ENCODE measurements at places on chromosomes 12 and 14.
A peak's percentile ranks its signal among the peaks of the same experiment; 100 is the strongest.

GRCh38 chr14:69937367-69938081, 58.3 kb downstream of the SMOC1 start:
- DNase-seq, result no peak

DNA sequence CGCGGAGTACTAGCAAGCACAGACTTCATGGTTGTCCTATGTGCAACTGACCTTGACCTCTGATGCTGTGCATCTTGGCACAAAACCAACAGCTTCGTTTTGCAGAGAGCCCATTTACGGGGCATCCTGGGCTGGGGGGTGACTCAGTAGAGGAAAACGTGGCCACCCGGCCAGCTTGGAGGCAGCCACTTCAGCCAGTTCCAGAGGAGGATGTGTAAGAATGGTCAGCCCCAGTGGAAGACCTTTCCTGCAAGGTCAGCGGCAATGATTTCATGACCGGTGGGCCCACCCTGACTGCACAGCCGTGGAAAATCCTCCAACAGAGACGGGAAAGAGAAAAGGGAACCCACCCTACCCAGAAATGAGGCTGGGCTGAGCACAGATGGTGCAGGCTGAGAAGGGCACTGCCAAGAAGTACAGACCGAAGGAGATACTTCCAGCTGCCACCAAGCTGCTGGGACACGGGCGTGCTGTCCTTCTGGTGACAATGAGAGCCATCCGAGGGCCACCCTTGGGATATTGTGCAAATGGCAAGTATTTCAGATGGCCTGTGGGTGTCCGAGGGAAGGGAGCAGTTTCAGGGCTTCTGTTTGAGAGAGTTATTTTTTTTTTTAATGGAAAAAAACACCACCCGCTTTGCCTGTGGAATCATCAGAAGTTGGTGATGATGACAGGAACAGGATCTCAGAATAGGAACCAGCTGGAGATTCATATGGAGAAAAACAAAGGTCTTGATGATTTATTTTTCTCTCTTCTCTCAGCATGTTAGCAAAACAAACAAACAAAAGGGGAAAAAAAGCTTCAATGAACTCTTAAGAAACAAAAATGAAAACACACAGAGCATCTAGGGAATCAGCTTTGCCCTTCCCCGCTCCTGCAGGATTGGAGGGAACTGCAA, 120.2 kb upstream of the RFLNA start:
- DNase-seq, result no peak

- peak; percentile 30 for DNase-seq
These were observed 31.9 kb downstream of the KNTC1 start for GRCh38 chr12:122558745-122559641.

DNA sequence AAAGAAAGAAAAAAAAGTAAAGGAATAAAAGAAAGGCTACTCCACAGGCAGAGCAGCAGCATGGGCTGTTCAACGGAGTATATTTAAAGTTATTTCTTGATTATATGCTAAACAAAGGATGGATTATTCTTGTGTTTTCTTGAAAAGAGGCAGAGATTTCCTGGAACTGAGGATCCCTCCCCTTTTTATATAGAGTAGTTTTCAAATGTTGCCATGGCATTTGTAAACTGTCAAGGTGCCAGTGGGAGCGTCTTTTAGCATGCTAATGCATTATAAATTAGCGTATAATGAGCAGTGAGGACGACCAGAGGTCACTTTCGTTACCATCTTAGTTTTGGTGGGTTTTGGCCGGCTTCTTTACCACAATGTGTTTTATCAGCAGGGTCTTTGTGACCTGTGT, 383.0 kb downstream of the PCNX1 start:
- DNase-seq, result no peak

GRCh38 chr12:82838131-82838551, 151.4 kb downstream of the TMTC2 start:
- DNase-seq, result no peak

DNA sequence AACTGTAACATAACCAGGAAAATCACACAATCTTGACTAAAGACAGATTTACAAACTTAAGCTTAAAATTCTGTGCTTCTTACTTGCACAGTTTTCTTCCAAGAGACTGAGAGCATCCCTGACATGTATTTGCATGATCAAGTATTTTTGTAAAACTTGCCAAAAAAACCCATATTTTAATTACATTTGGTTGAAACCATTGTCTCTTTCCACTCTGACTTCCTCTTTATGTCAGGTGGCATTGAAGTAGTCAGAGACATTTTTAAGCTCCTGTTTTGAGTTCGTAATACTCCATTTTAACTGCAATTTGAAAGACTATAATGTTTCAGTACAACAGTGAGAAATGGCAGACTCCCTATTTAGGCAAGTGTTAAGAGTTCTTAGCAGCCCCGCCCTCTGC, 103.6 kb downstream of the ATXN7L3B start:
- DNase-seq, result no peak

DNA sequence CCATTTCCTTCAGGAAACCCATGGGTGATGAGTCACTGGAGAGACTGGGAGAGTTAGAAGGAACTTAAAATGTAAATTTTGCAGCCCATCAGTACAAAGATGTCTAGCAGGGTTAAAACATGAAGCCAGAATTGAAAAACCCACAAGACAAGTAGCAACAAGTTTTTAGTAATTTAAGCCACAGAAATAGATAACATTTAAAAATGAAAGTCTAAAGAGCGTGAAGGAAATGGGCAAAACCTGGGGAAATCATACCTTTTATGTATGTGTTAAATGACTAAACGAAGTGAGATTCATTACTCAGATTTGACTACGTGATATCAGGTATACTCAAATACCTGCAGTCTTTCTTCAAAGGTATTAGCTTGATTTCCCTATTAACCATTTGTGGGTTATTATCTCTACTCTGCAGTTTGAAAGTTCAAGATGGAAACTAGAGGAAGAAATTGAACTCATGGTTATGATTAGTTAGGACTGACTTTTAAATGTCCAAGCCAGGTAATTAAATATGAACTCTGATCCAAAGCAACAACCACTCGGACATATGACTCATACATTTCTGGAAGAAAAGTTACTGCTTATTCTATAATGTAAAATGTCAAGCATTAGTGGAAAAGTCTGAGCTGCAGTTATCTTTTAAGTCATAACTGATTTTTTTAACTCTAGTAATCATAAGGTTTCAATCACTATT, 84.1 kb downstream of the ITPR2 start:
- DNase-seq, result no peak

DNA sequence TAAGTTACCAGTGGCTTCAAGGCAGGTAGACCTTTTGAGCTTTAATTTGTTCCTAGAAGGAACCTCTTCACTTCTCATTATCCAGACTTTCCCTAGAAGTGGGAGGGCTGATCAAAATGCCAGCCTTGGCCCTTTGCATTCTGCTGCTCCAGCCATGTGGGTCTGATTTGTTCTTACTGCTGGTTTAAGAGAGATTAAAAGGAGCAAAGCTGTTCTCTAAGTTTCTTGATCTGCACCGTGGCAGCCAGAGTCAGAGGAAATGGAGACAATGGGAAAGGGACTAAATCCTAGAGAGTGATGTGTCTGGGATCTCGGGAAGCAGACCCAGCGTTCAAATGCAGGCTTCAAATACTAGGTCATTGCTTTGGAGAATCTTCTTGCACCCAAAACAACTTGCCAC, 759.7 kb downstream of the DIO2 start:
- no peak for DNase-seq

GRCh38 chr14:31545328-31545727, 15.9 kb upstream of the NUBPL start:
- DNase-seq, result no peak

DNA sequence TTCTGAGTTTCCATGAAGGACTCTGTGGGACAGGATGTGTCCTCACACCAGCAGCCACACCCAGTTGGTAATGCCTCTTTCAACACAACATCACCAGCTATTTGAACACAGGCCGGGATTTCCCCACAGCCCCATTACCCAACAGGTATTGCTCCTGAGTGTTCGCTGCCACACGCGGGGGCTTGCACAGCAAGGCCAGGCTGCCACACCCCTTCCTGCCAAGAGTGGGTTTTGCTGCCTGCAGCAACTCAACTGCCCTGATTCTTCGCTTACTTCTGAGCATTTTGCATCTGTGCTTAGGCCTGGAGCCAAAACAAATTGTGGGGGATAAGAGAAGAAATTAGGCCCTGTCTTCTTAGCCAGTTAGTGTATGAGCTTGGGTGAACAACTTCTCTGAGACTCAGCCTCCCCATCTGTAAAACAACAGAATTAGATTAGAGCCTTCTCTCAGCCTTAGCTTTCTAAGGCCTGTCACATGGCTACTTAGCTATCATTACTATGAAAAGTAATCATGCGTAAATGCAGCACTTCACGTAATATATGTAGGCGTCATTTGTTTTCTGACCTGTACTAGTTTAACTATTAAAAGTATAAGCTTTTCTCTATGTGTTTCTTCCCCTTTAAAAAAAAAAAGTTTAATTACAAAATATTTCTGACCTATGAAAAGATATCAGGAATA, 20.0 kb downstream of the CKAP4 start:
- peak; percentile 37 for DNase-seq

DNA sequence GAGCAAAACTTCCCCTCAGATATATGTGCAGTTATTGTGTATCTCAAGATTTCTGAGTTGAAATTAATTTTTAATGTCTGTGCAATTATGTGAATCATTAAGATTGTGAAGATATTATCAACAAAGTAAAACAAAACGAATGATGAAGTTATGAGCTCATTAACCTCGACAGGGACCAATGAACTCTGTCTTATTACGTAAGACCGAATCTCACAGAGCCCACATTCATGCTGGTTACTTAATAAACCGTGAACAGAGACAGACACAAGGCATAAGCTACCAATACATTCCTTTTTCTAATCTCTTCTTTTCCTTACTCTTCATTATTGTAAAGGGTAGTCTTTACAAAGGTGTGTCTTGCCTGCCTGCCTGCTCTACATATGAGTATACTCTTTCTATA, 568.7 kb downstream of the RPS29 start:
- DNase-seq, result no peak

DNA sequence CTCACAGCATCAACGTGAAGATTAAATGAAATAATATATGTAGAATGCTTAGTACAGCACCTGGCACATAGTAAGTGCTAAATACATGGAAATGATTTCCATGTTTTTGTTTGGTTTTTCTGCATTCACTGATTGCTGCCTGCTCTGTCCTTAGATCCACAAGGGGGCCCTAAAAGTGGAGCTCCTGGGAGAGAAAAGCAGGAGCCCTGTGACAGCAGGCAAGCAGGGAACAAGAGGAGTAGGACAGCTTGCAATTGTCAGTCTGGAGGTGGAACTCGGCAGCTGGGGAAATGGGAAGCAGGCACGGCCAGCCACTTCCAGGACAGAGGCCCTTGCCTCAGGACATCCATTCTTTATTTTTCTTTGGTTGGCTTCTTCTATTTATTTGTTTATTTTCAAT, 292.9 kb downstream of the BMP4 start:
- DNase-seq, result no peak

DNA sequence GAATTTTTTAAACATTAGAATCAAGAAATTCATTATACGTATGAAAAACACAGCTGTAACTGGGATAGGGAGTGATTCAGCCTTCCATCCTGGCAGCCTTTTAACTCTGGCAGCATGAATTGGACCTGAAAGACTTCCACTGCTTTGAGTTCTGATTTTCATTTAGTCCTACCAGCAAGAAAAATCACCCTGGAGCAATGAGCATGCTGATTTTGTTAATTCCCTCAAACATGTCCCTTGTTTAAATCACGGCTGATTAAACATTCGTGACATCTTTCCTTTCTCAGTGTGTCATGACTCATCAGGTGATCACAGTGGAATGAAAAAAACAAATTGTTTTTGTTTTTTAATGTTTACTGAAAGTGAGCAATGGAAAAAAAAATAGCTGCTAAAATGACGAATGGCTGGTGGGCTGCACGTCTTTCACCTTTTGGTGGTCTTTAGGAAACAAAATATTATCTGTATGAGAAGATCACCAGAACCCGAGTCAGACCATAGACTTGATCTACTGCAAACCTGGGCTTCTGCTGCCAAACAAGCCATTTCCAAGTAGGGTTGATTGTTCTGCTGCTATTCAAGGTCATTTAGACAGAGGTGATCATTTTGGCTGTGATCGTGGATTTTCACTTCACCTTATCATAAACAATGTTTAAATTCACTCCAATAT, 67.0 kb upstream of the CAND1 start:
- no peak for DNase-seq

DNA sequence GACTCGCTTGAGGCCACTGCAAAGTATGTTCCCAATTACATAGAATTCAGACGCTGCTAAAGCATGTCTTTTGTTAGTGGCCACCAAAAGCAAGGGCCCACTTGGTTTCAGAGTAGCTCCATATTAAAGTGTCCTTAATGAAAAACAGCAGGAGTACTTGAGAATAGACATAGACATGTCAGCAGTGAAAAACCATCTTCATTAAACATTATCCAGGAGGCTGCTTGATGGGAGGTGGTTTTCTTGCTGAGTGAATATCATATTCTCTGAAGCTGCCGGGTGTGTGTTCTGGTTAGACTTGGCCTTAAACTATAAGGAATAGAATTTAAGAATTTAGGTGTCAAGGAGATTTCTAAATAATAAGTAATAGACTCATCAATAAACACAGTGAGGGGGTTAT, 79.5 kb upstream of the CCDC198 start:
- no peak for DNase-seq

- DNase-seq, result no peak
These were observed at the start of gene KCNK13 for GRCh38 chr14:90061685-90062126. Gene KCNK13 (plus strand): TSS chr14:90061994. CDS start chr14:90062206, 212 bp downstream.

DNA sequence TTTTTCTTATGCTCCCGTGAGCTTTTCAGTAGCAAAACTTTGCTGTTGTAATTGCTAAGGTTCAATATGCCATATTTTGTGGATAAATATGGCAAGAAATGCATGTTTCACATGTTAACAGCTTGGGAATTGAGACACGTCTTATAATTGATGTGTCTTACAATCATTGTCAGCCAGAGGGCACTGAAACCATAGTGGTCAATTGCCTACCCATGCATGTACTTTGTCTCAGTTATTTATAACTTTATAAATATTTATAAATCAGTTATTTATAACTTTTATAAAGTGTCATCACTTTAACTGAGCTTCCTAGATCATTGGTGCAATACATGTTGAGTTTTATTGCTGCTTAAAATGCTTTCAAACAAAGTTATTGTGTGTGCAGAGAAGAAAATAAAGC, 82.0 kb downstream of the CATSPERB start:
- peak; percentile 33 for DNase-seq

DNA sequence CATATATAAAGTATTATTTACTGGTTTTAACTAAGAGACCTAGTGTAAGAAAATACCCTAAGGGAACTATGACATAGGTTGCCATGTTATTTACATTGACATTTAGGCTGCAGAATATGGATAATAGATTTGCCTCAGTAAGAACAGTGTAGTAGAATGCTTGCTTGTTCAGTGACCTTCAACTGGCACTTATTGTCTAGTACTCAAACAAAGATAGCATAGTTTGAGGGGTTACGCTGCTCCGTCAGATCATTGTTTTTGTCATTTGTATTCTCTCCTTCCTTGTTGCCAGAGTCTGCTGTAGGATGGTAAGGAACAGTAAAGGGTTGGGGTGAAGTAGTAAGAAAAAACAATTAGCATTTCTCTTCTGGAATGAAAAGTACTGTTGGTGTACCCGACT, 33.2 kb downstream of the TOGARAM1 start:
- DNase-seq, result no peak

GRCh38 chr12:122749569-122750332, 2.9 kb upstream of the DENR start:
- DNase-seq, result no peak
